ENCODE measurements at places on chromosomes 6 and 20.

DNA sequence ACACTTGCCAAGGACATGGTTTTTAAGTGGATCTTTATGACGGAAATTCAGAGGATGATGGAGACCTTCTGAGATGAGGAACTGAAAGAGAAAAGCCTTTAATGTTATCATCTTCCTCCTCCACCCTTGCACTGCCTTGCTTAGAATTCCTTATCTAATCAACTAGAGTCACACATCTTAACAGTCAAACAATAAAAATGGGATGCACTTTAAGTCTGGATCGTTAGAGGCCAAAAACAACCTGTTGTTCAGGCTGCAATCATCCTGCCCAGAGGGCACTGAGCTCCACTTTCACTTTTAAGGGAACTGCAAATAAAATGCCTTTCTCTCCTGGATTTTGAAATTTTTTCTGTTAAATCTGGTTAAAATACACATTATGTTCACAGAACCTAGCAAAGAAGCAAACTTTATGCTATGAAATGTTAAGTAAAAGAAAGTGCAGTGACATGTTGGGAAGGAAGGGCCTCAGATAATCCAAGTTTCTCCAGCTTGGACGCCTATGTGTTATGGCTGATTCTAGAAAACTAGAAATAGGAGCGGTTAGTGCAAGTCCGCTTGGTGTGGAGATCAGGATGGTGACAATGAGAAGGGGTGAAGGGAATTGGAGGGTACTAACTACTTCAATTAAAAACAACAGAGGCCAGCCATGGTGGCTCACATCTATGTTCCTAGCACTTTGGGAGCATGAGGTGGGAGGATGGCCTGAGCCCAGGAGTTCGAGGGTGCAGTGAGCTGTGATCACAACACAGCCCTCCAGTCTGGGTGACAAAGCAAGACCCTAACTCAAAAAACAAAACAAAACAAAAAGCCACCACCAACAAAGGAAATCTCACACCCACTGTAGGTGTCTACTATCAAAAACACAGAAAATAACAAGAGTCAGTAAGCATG lies 66.4 kb upstream of the KIF13A start:
- no peak for DNase-seq

GRCh38 chr20:63180569-63181185 lies 35.3 kb downstream of the YTHDF1 start:
- no peak for DNase-seq

- DNase-seq = no peak
These were observed 253.2 kb downstream of the UST start for GRCh38 chr6:148999929-149000468.

DNA sequence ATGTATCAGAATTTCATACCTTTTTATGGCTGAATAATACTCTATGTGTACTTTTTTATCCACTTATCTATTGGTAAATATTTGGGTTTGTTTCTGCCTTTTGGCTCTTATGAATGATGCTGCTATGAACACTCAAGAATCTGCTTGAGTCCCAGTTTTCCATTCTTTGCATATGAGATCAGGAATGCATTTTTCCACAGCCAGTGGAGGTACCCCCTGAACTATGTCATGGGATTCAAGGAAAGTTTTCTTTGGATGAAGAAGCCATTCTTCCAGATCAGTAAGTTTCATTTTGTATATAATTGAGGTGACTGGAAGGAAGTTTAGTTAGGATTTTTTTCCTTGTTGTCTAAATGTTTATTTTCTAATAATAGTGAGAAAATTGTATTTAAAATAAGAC lies 40.9 kb downstream of the NKX2-4 start:
- no peak for DNase-seq

- no peak for DNase-seq
These were observed 17.0 kb upstream of the CLPSL2 start for GRCh38 chr6:35759426-35759825.

DNA sequence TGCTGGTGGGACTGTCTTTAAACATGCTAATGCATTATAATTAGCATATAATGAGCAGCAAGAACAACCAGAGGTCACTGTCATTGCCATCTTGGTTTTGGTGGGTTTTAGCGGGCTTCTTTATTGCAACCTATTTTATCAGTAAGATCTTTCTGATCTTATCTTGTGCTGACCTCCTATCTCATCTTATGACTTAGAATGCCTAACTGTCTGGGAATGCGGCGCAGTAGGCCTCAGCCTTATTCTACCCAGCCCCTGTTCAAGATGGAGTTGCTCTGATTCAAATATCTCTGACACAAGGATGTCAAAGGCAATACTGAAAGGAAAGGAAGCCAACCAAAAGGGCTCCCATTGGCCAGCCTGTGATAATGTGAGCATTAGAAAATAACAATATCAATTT lies 29.8 kb upstream of the SEC63 start:
- no peak for DNase-seq

Data from GM18507 (cell line).